ENCODE measurements at places on chromosomes 12 and 14. TPM values are rescaled to one million over a fixed set of nuclear protein-coding genes. Genes with fewer than 3 reads are reported as not detected.

Gene BCL11B
- 0.42 TPM for total RNA-seq

DNA sequence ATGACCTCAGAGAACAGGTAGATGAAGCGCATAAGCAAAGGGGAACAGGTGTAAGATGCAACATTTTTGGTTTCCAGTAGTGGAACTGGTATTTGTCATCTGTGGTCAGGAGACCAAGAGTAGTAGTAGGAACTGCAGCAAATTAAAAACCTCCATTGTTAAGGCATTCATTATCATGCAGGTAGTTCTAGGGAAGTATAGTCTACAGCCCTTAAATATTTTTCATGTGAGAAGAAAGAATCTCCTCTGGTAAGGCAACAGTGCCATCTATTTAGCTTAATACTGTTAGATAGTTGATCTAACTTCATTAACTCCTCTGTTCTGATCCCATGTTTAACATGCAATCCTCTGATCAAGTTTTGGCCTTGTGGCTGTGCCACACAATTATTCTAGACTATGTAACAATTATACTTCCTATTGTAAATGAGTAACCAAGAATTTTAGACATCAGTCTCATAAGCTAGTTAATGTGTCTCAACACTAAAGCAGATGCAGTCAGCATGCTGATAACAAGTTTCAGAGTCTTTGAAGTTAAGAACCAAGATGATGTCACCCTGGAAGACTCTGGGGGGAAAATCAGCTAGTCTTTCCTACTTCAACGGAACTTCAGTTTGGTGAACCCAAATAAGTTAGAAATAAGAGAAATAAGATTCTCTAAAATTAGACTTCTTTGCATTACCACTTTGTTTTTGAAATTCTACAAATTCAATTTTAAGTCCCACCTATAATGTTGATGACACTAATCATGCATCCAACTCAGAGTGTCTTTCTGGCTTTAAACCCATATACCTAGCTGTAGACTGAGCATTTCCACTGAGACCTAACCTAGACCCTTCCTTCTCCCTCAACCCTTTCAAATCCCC lies 70.9 kb downstream of the STXBP6 start:
- DNase-seq = no peak

DNA sequence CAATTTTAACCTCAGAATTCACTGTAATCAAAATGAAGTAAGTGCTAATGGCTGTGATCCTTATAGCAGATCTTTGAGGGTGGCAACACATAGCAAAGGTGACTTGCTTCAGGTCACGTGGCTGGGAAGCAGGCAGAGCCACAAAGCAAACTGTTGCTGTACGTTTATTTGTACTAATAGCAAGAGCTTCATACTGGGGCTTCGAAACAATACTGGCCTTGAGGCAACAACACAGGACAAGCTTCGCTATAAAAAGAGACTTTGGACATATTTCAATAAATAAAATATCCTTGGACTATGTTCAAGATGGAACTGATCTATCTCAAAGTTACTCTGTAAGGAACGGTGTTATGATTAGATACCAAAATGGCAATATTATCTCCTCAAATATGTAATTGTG lies 44.6 kb downstream of the MSRB3 start:
- DNase-seq = no peak

Gene KRT80
- total RNA-seq = not detected

- no peak for DNase-seq
These were observed 13.7 kb downstream of the FLVCR2 start for GRCh38 chr14:75591987-75592575.

- no peak for DNase-seq
These were observed 74.4 kb downstream of the DAAM1 start for GRCh38 chr14:59262717-59263454.

DNA sequence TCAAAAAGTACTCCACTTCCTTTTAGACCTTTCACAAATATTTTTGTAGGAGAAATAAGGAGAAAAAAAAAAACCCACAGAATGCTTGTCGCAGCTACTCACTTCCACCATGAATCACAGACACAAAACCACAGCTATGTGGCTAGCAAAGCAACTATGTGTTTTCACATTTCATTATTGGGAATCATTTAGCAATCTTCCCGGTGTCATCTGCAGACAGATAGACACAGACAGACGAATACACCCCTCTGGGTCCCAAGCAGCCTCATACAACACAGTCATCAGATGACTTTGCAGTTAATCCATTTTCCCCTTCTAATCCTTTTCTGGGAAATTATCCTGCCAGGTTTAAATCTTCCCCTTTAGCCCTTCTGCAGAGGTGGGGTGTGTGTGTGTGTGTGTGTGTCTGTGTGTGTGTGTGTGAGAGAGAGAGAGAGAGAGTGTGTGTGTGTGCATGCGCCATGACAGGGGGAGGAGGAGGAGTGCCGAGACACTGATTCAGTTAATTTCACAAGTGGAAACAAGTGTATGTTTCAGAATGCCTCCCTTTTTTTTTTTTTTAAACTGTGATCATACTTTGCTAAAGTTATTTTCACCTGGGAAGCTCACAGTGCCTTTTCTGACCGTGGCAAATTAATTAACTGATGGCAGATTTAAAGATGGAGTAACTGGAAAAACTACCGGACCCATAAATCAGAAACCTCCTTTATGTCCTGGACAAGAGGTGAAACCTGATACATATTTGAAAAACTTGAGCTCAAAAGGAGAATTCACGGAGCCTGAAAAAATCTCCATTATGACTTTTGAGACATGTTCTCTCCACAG lies 39.9 kb downstream of the LTBP2 start:
- no peak for DNase-seq

Gene SPTB
- total RNA-seq = 1.8 TPM

Gene CCDC38
- 0.17 TPM for total RNA-seq

Gene KRT75
- not detected for total RNA-seq

Gene SALL2
- total RNA-seq = 19.6 TPM

Gene NEUROD4
- not detected for total RNA-seq

DNA sequence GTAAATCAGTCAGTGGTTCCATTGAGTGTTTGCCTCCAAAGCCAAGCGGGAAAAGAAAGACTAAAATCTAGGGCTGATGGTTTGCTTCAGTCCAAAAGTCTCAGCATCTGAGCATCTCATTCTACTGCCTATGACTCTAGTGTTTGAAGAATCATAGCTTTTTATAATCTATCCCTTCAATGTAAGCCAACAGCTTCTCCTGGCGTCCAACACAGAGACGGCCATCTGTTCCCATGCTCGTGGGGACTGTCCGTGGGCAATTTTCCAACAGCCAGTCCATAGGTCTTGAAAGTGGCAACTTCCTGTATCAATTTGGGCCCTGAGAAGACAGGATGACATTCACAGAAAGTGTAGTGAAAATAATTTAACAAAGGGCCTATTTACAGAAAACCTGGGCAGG lies 544.4 kb upstream of the TMEM132C start:
- DNase-seq = no peak

DNA sequence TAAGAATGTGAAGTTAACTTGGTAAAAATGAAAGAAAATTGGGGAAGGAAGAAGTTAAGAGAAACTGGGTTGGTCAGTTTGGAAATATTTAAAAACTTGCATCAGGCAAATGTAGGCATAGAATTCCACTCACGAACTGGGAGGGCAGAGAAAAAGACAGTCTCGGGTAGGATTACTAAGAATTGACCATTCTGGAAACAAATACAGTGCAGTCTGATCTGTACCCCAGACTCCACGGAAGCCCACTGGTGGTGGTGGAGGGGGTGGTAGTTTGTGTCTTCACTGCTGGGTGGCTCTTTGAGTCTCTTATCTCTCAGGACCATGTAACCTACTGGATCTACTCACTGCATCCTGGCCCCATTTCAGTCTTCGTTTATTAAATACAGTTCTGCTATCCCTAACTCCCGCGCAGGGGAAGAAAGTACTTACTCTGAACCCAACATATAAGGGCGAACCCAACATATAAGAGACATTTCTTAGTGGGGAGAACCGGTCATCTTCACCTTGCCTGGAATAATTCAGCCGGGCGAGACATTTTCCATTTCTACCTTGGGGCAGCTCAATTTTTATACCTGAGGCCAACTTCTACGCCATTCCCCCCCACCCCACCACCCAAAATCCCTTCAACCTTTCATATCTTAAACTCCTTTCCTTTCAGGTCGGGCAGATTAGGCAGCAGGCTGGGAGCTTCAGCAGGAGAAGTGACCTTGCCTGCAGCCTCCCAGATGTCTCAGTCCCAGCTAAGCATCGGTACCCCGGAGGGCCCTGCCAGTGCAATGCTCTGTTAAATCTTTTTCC lies 1.7 kb downstream of the SLC2A3 start:
- DNase-seq = no peak

Gene KRT73
- total RNA-seq = not detected

GRCh38 chr12:116710370-116711150 lies 27.3 kb downstream of the SPRING1 start:
- DNase-seq = no peak

GRCh38 chr14:69153873-69154270 lies 953 bp upstream of the DCAF5 start:
- no peak for DNase-seq

GRCh38 chr12:26331960-26332359 lies 136.6 kb downstream of the SSPN start:
- no peak for DNase-seq

Gene FAIM2
- 4.1 TPM for total RNA-seq

- no peak for DNase-seq
These were observed 181.3 kb upstream of the FKBP4 start for GRCh38 chr12:2613326-2614073.

DNA sequence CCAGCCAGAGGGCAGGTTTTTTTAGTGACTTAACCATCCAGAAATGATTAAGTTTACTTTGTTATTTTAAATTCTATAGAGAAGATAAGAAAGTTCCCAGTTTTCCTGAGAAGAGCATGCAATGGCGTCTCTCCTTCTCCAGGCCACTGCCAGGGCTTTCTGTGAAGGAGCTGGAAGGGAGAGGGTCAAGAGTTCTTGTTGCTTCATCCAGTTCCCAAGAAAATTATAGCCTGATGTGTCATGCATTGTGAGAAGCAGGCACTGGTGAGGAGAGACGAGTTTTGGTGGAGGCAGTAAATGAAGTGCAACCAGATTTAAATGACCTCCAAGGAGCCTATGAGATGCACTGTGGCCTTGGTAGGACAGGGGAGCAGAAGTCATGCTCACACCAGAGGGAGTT lies 14.2 kb downstream of the ELK3 start:
- DNase-seq = no peak

- DNase-seq = no peak
These were observed 43.2 kb upstream of the PNMA1 start for GRCh38 chr14:73757381-73757780.

GRCh38 chr12:50936821-50937530 lies 15.4 kb upstream of the HIGD1C start:
- DNase-seq = no peak

DNA sequence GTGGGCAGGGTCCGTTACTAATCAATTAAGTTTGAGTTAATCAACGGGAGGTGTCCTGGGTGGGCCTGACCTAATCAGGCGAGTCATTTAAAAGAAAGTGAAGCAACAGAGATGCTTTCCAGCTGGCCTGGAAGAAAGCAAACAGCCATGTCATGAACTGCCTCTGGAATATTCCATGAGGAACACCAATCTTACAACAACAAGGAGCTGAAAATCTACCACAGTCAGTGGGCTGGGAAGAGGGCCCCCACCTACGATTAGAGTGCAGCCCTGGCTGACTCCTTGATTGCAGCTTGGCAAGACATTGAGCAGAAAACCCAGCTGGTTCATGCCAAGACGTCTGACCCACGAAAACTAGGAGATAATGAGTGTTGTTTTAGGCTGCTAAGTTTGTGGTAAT lies 56.2 kb downstream of the SSPN start:
- no peak for DNase-seq

- DNase-seq = no peak
These were observed 61.0 kb downstream of the FOXN4 start for GRCh38 chr12:109247831-109248654.

DNA sequence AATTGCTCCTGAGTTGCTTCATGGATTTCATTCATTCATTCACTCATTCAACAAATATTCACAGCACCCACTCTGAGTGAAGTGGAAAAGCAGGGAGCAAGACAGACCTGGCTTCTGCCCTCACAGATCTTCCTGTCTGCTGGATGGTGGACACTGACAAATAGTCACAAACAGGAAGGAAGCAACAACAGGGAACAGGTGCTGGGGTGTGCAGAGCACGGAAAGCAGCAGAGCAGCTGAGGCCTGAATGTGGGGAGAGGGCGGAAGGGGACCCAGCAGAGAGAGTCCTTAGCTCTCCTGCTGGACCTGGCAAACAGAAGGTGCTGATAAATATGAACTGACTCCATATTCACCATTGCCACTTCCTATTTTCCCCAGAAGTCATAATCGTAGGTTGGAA lies 54.4 kb downstream of the SETD3 start:
- no peak for DNase-seq

- peak; percentile 62 for DNase-seq
These were observed 81.6 kb downstream of the RGS6 start for GRCh38 chr14:72013721-72014345.

Gene EFCAB11
- total RNA-seq = 3.1 TPM

DNA sequence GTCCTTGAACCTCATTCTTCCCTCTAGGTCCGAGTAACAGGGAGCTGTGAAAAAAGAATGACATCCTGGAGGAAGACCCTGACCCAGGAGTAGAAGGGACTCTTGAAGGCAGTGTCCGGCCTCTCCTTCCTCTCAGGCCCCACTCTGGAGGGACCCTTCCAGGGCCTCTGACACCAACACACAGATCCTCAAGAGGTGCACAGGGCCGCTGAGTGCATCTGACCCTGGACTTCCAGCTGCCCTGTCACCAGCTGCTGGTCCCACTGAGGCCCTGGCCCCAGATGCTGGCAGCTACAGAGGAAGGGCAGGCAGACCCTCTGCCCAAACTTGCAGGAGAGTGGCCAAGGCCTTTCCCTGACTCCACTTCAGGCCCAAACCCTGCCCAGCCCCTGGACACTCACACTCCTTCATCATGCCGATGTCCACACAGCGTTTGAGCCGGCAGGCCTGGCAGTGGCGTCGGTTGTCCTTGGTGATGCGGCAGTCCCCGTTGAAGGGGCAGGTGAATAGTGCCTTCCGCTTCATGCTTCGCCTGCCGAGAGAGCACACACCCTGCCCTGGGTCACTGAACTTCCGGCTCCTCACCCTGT lies 40.1 kb downstream of the VDR start:
- DNase-seq = no peak
